ENCODE measurements at places on chromosomes 2 and 18.

GRCh38 chr2:13676269-13676668, 956.2 kb upstream of the LRATD1 start:
- DNase-seq, result peak; percentile 61

GRCh38 chr2:14967729-14968128, 335.2 kb downstream of the LRATD1 start:
- no peak for DNase-seq

DNA sequence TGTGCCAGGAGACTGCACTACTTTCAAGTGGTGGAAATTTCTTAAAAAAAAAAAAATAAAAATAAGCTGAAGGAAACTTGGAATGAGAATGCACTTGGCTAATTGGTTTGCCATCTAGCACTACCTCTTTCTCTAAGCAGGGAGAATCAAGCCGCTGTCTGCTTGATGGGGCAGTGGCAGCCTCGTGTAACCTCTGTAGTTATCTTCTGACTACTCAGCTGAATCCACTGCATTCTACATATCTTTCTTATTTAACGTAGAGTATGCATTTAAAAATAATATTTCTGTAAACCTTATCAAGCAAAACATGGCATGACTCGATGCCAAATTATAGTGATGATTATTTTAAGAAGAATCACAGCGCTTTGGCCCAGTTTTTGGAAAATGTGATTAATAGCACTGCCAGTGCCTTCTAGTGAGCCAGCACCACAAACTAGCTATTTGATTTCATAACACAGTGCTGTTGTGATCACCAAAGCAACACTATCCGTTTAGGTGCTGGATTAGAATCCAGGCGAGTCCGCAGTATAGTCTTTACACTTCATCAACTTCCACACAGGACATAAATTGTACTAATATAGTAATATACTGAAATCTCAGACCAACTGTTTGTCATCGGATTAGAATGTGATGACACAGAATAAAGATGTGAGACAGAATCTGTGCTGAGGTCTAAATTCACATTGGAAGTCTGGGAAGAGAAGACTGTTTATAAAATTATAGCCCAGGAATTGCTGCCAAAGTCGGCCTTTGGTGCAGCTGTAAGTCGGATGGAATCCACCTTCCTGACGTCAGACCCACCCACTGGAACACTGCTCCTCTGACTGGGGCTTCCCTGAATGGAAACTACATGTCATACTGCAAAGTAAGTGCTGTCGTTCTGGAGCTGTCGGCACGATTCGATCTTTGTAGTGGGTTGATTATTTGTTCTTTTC, 136.5 kb upstream of the ETAA1 start:
- DNase-seq, result peak; percentile 83

- DNase-seq, result no peak
Measured at GRCh38 chr18:70559446-70559845, 270.6 kb downstream of the SOCS6 start.

DNA sequence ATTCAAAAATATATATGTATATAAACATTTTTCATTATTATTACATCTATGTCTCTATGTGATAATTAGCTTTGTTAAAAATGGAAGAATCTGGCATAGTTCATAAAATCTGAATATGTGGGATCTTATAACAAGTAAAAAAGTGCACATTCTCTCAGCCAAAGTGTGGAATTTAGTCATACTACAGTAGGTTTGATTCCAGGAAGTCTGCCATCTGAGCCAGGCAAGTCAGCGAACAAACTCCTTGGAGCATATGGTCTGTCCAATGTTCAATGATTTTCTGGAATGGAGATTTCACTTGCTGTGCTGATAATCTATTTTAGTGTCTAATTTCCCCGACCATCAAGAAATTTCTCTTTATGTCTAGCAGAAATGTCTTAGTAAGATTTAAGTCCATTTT, 1033.2 kb upstream of the NXPH2 start:
- no peak for DNase-seq

GRCh38 chr18:21000667-21001066, 110.9 kb downstream of the ROCK1 start:
- DNase-seq, result no peak

GRCh38 chr2:235274023-235274422, 219.8 kb upstream of the AGAP1 start:
- DNase-seq, result no peak

- no peak for DNase-seq
Measured at GRCh38 chr2:127187831-127188230, 32.3 kb downstream of the CYP27C1 start.

- no peak for DNase-seq
Measured at GRCh38 chr2:65846989-65847678, 414.7 kb upstream of the SPRED2 start.

- no peak for DNase-seq
Measured at GRCh38 chr2:135279209-135279608, 227.1 kb downstream of the RAB3GAP1 start.

GRCh38 chr2:56483081-56483480, 299.3 kb downstream of the CCDC85A start:
- DNase-seq, result peak; percentile 4

DNA sequence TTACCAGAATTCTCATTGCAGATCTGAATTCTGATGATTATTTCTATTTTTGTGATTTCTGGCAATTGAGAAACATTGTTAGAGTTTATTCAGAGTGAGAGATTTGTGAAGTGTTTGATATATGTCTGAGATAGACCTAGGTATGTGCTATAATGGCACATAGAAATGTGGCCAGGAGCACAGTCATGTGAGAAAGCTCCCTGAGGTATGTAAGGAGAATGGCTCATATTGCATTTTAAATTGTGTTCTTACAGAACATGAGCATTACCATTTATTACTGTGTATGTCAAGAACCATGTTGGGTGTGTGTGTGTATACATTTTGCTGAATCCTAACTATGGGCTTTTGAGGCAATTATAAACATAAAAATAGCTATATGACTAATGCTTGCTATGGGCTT, 101.2 kb downstream of the RAPGEF4 start:
- no peak for DNase-seq

GRCh38 chr2:238061315-238062202, 758 bp downstream of the SCLY start:
- peak; percentile 36 for DNase-seq

DNA sequence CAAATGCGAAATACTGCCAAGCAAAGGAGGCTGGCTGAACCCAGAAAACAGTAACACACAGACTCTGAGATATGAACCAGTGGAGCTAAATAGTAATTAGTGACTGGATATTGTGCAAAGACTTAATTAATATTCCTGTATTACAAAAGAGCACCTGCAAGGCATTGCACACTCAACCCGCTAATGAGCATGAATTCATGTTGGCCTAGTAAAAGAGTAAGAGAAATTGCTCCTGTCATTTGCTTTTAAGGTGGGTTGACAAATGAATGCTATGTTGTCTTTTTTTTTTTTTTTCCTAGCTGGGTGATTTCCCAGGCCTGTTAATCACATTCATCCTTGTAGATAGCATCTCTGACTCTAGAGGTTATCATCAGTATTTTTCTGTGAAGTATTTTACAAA, 87.0 kb upstream of the CERS6 start:
- no peak for DNase-seq

DNA sequence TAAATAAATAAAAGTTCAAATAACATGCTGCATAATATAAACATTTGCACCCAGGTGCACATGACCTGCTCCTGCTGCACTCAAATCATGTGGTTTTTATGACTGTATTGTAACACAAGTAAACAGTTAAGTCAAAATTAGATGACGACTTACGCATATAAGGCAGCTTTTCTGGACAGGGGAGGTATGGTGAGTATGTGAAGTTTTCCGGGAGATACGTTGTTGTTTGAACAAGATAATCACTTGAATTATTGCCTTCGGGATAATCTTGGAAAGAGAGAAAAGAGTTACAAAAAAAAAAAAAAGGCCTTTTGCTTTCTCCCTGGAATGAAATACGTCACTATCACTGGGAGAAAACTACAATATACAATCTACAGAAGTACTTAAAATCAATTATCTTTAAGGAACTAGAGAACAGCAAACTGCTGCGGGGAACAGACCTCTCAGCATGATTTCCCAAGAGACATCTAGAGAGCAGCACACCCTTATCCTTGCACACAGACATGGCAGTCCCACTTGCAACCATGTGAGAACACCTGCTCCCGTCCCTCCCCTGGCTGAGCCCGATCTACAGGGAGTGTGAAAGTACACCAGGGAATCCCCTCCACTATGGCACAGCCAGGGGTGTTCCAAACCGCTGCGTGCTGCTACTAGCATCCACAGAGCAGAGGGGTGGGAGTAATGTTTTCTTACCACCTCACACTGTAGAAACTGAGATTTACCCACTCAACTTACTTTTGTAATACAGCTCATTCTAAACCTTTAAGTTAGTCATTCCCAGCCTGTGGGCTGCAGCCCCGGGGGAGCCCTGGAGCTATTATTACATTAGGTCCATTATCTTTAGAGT, 26.3 kb downstream of the B4GALT6 start:
- no peak for DNase-seq

DNA sequence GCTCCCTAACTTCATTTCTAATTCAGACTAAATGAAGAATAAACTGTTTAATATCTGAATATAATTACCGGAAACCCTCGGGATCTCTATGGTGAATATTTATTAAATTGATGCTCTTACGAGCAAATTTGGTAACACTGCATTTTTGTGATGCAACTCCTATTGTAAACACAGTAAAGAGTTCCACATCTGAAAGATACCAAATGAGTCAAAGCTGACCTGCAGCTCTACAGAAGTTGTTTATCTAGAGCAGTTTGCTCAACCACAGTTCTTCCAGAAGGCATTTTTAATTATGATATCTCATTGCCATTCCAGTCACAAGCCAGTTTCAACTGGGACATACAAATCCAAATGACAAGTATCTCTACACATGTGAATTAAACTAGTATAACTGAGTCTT, 129.7 kb downstream of the PKP4 start:
- peak; percentile 11 for DNase-seq

DNA sequence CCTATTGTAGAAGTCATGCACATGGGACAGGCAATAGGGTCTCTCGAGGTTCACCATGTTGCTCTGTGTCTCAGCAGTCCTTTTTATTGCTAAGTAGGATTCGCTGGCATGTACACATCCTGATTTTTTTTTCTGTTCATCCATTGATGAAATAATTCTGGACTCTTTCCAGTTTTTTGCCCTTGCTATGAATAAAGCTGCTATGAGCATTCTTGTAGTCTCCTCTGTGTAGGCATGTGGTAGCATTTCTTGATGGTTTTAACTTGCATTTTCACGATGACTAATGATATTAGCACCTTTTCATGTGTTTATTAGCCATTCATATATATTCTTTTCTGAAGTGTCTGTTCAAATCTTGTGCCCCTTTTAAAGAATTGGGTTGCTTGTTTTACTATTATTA, 65.8 kb upstream of the EDAR start:
- no peak for DNase-seq

DNA sequence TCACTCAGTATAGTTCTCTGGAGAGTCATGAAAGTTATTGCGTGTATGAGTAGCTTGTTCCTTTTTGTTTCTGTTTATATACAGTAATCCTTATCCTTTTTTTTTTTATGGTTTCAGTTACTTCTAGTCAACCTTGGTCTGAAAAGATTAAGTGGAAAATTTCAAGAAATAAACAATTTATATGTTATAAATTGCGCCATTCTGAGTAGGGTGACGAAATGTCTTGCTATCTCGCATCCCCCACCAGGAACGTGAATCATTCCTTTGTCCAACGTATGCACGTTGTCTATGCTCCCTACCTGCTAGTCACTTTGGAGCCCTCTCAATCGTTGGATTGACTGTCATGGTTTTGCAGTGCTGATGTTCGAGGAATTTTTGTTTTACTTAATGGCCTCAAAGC, 60.4 kb downstream of the FAM117B start:
- DNase-seq, result no peak

GRCh38 chr2:154978244-154978643, 279.7 kb downstream of the KCNJ3 start:
- DNase-seq, result no peak

- DNase-seq, result no peak
Measured at GRCh38 chr2:26000561-26001082, 18.3 kb upstream of the KIF3C start.

DNA sequence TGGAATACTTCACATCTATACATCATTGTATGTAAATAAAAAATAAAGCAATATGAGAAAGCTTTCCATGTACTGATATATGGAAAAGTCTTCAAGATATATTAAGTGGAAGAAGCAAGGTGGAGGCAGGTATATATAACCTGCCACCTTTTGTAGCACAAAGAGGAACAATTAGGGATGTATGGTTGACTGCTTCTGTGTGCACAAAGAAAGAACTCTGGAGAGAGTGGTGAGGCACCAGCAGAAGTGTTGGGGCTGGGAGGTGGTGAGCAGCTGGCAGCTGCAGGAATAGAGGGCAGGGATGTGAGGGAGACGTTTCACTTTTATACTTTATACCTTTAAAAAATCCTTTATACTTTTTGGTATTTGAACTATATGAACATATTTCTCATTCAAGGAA, 26.1 kb downstream of the KIF5C start:
- no peak for DNase-seq

DNA sequence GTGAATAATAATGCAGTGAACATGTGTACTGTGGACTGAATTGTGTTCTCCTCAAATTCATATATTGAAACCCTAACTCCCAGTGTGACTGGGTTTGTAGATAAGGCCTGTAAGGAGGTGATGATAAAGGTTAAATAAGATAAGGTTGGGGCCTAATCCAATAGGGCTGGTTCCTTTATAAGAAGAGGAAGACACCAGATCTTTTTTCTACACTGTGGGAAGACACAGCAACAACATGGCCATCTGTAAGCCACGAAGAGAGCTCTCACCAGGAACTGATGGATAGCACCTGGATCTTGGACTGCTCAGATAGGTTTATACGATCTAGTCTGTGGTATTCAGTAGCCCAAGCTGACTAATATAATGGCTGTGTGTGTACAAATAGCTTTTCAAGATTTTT, 66.8 kb downstream of the BMPR2 start:
- no peak for DNase-seq

DNA sequence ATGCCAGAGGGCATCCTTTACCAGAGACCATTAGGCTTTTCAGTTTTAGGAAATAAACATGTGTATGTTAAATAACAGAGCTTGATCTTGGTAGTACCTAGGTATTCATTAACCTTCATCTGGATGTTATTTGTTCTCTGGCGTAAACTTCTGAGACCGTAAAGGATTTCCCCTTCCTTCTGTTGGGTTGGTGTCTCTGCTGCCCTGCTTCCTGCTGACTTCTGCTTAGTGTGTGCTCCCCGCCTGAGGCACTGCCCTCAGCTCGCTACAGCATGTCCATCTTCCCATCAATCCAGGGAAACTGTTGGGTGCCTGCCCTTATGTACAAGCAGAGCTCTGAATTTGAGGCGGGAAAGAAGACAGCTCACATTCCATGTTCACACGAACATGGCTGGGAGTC, 177.9 kb downstream of the TPGS2 start:
- DNase-seq, result no peak

DNA sequence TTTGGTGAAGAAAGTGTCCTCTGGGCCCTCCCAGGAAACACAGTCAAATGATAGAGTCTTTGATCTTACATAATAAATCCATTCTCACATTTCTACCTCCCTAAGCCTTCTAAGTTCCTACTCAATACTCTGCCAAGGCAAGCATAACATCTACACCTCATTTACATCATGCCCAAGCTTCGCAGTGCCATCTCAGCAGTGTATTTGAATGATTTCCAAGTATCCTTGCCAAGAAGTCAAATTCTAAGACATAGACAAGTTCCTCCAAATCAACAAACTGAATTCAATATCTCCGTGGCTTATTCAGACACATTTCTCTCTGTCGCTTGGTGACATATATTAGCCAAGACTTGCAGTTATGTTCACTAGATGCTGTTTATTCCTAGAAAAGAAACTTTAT, 8.1 kb upstream of the MLPH start:
- DNase-seq, result no peak

- no peak for DNase-seq
Measured at GRCh38 chr2:53793261-53793660, 6.4 kb downstream of the ERLEC1 start.

GRCh38 chr2:10331702-10332401, 29.1 kb downstream of the HPCAL1 start:
- DNase-seq, result no peak

Measured in AG08395 (cell line).